ENCODE measurements at places on chromosomes 1 and 21.

DNA sequence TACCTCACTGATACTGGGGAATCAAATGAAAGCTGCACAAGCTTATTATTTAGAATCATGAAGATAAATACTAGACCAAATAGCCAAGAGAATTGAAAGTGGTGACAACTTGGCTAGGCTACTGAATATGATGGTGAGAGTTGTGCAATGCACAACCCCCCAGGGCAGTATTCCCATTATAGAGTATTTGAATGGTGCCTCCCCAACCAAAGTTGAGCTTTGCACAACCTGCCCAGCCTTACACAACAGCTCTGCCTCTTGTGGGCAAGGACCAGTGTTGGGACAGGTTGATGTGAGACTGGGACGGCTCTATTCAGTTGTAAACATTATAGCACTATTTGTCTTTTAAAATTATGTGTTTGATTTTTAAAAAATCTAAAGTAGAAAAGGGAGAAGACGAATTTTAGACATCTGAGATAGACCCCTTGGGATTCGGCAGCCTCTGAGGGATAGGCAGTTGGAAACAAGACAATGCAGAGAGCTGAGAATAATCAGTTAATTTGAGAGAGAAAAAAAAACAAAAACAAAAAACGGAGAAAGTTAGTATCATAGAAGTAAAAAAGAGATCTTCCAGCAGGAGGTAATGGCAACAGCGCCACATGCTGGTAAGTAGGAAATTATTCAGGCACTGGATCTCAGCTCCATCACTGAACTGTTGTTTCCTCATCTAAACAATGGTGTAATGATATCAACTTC is 91.0 kb upstream of the KCNA3 start:
- DNase-seq = no peak

GRCh38 chr21:33544451-33545195 is 1.8 kb downstream of the SON start:
- no peak for DNase-seq

- no peak for DNase-seq
Measured at GRCh38 chr21:34008618-34009017, 64.8 kb upstream of the MRPS6 start.

- DNase-seq = no peak
Measured at GRCh38 chr1:70264839-70265238, 43.7 kb downstream of the SRSF11 start.

DNA sequence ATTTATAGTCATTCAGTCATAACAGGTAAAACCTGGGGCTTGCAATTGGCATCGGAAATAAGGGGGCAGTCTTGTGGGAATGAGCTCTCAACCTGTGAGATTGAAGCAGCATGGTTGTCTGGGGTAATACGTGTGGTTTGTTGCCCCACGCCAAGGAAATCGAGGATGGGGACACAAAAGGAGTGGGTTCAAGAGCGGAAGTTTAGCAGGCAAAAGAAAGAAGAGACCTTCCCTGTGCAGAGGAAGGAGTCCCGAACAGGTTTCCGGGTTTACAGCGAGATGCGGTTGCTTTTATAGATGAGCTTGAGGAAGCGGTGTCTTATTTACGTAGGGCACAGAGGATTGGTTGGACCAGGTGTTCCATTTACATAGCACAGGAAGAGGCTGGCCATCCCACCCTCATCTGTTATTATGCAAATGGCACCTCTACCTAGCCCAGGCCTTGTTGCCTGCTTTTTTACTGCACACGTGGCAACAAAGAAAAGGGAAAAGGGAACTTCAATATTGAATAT is 37.3 kb downstream of the IFNAR1 start:
- DNase-seq = no peak

GRCh38 chr1:16367258-16367967 is 371 bp downstream of the SZRD1 start:
- DNase-seq = peak; percentile 94

DNA sequence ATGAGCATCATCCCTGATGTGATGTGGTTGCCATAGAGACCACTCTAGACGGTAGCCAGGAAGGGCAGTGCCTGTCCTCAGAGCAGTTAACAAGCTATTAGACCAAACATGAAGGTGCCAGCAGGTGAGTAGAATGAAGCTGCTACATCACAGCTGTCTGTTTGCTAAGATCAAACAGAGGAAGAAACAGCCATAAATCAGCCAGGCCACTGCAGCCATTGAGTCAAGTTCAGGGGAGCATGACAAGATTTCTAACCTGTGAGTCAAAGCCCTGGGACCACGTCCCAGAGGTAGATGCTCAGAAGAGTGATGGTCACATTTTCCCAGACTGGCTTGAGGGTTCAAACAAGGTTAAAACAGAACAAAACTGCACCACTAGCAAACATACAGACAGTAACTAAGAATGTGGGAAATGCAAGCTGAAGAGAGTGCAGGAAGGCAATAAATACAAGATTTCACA is 450.6 kb upstream of the DAB1 start:
- no peak for DNase-seq
